ENCODE measurements at places on chromosomes 12 and 14.

DNA sequence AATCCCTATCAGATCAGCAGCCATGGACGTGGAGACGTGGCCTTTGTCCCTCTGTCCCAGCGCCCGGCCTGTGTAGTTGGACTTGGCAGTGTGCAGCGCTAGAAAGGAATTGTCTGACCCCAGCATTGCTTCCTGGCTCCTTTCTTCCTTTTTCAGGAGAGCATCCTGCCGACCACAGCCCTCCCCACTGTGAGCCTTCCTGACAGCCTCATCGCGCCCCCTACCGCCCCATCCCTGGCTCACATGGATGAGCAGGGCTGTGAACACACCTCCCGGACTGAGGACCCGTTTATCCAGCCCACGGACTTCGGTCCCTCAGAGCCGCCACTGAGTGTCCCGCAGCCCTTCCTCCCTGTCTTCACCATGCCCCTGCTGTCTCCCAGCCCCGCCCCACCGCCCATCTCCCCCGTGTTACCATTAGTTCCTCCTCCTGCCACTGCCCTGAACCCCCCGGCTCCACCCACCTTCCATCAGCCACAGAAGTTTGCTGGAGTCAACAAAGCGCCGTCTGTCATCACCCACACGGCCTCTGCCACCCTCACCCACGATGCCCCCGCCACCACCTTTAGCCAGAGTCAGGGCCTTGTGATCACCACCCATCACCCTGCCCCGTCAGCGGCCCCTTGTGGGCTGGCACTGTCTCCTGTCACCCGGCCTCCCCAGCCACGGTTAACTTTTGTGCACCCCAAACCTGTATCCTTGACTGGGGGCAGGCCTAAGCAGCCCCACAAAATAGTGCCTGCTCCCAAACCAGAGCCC is 40.6 kb downstream of the IL31 start:
- no peak for DNase-seq

GRCh38 chr14:69005432-69006148 is 26.5 kb upstream of the ACTN1 start:
- peak; percentile 95 for DNase-seq

DNA sequence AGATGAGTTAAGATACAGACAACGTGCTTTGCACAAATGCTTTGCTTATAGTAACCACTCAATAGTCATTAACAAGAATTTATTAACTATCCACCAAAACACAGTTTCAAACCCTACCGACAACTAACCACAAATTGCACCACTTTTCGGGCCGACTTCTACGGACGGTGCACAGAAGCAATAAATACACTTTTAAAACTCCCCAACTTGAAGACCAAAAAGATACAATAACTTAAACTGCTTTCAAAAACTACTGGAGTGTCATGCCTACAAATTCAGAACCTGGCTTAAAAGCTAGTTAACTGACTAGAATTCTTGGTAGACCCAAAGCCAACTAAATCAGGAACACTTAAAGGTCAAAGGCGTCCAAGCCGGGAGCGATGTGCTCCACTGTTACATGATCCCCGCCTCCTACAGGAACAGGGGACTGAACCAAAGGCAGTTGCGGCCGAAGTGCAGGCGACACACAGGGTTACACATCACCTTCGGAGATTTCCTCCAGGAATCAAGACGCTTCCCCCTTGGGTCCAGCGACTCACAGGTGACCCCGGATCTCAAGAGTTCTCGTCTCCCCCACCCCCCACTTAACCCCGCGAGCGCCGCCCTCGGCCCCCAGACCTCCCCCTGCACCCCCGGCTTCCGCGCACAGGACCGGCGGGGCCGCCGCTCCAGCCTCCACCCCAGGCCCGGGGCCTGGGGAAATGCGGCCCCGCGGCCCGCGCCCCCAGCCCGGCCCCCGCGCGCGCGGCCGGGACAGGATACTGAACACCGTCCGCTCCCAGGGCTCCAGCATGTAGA is 507 bp downstream of the SPTSSA start:
- DNase-seq, result peak; percentile 42

DNA sequence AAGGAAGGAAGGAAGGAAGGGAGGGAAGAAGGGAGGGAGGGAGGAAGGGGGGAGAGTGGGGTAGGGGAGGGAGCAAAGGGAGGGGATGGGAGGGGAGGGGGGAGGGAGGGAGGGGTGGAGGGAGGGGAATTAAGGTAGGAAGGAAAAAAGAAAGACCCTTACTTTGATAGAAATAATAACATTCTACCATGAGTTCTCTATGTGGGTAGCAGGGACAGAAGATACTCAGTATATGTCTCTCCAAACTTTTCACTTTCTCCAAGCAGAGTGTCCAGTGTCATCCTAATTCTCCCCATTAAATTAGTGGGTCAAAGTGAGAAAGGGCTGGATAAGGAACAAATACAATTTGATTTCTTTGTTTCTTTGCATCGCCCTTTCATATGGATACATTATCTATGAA is 553.4 kb upstream of the USP15 start:
- no peak for DNase-seq

GRCh38 chr12:25993901-25994651 is 35.6 kb downstream of the RASSF8 start:
- peak; percentile 71 for DNase-seq

DNA sequence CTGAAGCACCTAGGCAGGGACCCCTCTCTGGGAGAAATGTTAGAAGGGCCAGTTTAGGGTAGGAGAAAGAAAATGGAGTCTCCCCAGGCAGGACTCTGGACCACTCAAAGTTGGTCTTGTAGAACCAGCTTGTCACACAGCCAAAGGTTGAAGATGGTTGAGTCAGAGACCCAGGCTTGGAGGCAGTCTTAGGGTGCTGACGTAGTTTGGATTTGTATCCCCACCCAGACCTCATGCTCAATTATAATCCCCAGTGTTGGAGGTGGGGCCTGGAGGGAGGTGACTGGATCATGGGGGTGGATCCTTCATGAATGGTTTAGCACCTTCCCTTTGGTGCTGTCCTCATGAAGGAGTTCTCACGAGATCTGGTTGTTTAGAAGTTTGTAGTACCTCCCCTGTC is 121.2 kb downstream of the CRACR2A start:
- DNase-seq, result no peak

DNA sequence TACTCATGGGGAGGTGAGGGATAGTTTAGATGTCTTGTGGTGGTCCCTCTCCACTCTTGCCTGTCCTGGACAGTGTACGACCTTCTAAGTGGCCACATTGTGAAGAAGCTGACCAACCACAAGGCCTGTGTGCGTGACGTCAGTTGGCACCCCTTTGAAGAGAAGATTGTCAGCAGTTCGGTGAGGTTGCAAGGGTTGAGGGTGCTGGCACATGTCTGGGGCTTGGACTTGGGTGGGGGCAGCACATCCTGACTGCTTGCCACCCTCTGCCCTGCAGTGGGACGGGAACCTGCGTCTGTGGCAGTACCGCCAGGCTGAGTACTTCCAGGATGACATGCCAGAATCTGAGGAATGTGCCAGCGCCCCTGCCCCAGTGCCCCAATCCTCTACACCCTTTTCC is 7.6 kb upstream of the FITM1 start:
- no peak for DNase-seq
